ENCODE measurements at places on chromosomes 3 and 15.

DNA sequence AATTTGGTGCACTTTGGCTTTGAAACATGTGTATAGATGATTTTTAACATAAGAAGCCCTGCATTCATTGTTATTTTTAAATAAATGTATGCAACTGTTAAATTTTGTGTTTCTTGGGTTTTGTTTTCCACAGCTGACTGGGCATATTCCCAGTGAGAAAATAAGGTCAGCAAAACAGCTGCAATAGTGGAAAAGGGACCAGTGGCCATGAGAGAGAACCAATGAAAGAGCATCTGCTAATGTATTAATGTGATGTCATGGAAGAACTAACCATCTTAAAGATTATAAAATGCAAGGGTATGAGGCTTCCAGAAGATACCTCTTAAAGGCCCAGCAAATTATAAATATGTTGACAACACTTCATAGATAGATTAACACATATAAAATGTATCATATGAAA is 31.0 kb upstream of the KBTBD12 start:
- no peak for DNase-seq

GRCh38 chr3:45683417-45684326 is 5.5 kb upstream of the SACM1L start:
- no peak for DNase-seq

DNA sequence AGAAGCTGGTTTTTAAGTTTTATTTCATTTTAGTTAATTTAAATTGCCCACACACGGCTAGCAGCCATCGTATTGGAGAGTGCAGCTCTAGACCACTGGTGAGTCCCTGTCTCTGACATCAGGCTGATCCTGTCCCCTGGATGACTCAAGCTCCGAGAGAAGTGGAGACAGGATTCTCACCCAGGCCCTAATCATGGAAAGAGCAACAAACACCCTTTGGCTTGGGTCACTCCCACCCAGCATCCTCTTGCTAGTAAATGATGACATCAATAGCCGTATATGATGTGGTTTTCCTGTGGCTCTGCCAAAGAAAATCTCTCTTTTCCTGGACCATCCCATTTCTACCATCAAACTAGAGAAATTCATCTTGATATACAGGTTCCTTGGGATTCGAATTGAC is 182.2 kb downstream of the NTRK3 start:
- DNase-seq, result no peak

DNA sequence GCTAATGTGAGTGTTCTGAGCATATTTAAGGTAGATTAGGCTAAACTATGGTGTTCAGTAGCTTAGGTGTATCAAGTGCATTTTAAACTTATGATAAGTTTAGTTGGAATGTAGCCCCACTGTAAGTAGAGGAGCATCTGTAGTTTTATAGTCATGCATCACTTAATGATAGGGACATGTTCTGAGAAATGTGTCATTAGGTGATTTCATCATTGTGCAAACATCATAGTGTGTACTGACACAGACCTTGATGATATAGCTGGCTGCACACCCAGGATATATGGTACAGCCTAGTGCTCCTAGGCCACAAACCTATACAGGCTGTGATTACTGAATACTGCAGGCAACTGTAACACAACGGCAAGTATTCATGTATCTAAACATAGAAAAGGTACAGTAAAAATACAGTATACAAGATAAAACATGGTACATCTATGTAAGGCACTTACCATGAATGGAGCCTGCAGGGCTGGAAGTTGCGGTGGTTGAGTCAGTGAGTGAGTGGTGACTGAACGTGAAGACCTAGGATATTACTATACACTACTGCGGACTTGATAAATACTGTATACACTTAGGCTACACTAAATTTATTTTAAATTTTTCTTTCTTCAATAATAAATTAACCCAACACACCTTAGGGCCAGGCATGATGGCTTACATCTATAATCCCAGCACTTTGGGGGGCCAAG is 17.9 kb downstream of the DNAH1 start:
- DNase-seq, result no peak

DNA sequence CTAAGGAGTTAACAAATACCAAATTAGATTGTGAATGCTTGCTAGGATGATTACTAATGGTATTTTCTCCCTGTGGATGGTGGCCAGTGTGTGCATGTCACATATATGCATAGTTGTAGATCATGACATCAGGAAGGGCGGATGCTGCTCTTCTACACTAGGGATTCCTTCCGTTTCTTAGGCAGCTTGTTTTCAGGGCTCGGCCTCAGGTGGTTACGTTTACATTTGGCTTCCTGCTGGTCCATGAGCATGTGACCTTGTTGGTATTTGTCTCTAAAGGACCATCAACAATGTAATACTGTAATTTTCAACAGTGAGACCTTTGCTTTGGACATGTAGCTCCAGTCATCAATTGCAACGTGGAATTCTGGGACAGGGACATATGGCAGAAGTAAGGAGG is 221.4 kb downstream of the NR1D2 start:
- DNase-seq, result no peak

DNA sequence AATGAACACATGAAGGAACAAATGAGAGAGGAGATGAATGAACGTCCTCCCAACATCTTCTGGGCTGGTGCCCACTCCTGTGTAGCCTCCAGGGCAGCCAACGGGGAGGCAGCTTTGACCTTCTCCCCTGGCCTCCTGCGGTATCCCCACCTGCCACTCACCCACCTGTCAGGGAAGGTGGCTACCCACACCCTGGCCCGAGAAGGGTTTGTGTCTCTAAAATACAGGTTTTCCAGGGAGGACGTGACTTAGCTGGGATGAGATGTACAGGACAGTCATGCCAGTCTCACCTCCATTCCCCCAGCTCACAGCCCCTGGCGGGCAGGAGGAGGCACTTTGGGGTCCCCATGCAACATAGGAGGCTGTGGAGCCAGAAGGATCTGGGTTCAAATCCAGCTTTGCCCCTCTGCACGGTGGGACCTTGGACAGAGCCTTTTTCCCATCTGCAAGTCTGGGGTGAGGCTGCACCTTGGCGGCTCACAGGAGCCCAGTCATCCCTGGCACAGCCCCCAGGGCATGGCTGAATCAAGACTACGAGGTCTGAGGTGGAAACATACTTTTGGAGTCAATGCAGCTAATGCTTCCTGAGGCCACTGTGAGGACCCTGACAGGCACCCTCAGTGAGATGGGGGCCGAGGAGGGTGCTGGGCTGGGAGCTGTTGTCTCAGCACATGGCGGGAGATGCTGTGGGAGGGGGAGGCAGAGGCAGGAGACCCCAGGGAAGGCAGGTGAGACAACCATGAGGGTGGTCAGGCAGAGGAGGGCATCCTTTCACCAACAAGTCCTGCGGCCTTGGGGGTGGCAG is 11.1 kb upstream of the PLXND1 start:
- DNase-seq, result no peak

- no peak for DNase-seq
These were observed 26.3 kb upstream of the EDEM1 start for GRCh38 chr3:5160940-5161858.

- peak; percentile 20 for DNase-seq
These were observed 15.3 kb downstream of the SPCS1 start for GRCh38 chr3:52721002-52721729.

DNA sequence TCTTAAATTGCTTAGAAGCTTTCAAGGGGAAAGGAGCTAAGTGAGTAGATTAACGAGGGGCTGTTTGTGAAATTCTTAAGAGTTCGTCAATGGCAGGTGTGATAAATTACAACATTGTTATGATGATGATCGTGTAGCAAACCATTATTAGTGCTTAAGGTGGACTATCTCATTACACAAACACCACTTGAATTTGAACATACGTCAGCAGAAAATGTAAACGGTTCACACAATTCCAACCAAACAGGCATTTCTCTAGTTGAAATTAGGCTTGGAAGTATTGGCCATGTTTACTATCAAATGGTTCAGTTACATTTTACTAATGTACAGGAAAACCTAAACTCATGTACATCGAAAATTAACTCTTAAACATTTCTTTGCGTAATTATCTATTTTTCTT is 102.8 kb downstream of the PYDC2 start:
- no peak for DNase-seq

DNA sequence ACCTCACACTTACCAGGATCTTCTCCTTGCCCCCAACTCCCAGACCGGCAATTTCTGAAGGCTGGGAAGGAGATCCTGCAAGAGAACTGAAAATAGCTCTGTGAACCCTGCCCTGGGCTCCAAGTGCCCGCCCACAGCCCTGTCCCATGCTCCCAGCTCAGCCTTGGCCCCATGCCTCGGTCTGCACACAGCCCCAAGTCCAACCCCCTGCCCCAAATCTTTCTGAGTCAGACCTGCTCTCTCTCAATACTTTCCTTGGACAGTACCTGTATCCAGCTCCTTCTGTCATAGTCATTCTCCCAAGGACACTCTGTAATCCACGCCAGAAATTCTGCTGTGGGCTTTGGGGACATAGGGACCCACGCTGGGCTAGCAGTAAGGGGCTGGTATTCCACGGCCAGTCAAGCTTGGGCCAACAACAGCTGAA is 6.3 kb upstream of the SMAD3 start:
- no peak for DNase-seq

- DNase-seq, result no peak
These were observed 86.9 kb downstream of the PEX5L start for GRCh38 chr3:179949869-179950268.

DNA sequence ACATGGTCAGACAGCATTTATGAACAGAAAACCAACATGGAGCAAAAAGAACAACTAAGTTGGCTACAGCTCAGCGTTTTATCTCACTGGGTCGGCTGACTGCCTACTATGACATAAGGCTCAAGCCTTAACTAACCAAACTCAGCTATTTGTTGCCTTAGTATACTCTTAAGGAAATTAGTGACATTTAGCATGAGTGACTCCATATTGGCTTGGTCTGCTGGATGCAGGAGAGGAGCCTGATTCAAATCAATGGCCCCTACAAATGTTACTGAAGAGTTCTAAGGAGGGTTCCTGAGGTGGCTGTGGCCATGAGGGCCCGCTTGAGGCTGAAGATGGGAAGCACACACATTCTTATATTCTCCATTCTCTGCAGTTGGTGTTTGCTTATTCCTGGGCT is 20.1 kb upstream of the ALDH1L1 start:
- DNase-seq, result no peak

GRCh38 chr15:71078506-71079207 is 36.6 kb upstream of the THSD4 start:
- DNase-seq, result no peak

- DNase-seq, result no peak
These were observed 34.7 kb downstream of the ADAMTS9 start for GRCh38 chr3:64653101-64653500.

DNA sequence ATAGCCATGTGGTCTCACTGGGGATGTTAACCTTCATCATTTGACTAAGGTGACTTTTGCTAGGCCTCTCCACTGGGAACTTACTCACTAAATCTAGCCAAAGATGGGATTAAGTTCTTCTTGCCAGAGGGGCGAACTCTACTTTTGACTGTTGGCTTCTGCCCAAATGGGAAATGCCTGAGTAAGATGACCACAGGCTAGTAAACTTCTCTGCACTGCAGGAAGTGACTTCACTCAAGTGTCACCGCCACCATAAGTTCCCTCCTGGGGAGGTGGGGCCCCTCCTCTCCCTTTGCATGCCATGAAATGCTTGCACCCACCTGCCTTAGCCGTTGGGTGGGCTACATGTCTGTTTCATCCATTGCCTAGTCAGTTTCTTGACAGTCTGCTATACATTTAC is 388.3 kb downstream of the FEZF2 start:
- no peak for DNase-seq

DNA sequence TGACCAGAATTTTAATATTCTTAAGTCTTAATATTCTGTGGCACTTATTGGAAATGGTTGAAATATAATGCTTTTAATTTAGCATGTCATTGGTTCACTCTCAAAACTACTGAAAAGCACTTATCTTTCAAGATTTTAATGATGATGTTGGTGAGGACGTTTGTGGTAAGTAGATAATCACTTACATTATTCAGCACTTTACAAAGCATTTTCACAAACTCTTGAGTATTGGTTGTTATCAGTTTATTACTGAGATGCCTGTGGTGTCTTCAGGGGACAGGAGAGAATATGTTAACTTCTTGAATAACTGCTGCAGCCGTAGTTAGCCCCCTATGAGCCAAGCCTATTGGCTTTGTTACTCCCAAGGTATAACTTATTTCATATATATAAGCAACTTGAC is 15.2 kb downstream of the TGFBR2 start:
- no peak for DNase-seq

DNA sequence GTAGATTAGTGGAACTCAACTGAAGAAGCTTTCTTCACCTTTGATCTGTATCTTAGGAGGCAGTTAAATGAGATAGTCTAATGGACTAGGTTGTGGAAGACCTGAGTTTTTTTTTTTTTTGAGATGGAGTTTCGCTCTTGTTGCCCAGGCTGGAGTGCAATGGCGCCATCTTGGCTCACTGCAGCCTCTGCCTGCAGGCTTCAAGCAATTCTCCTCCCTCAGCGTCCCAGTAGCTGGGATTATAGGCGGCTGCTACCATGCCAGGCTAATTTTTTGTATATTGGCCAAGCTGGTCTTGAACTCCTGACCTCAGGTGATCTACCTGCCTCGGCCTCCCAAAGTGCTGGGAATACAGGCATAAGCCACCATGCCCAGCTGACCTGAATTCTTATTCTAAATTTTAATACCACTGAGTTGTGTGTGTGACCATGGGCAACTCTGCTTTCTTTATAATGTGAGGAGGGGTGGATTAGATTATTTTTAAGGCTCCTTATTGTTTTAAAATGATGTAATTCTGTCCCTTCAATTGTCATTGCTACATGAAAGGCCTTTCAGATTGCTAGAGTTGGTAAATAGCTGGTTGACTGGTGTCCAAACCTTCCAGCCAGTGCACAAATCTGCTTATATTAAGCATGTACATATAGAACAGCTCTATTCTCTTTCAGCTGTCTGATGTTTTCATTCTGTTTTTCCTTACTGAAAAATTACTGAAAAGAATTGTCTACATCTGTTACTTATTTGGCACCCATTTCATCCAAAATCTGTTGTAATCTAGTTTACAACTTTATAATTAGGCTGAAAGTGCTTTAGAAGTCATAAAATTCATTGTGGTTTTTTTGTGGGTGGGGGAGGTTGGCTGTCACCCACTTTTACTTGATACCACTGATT is 2.3 kb downstream of the LNP1 start:
- no peak for DNase-seq

- no peak for DNase-seq
These were observed 2.2 kb downstream of the SECISBP2L start for GRCh38 chr15:49044002-49044401.

- peak; percentile 9 for DNase-seq
These were observed 19.1 kb upstream of the TM4SF18 start for GRCh38 chr3:149352556-149352955.

GRCh38 chr3:195169011-195169649 is 101.8 kb downstream of the XXYLT1 start:
- no peak for DNase-seq

GRCh38 chr3:142053835-142054234 is 95.5 kb downstream of the TFDP2 start:
- DNase-seq, result no peak

DNA sequence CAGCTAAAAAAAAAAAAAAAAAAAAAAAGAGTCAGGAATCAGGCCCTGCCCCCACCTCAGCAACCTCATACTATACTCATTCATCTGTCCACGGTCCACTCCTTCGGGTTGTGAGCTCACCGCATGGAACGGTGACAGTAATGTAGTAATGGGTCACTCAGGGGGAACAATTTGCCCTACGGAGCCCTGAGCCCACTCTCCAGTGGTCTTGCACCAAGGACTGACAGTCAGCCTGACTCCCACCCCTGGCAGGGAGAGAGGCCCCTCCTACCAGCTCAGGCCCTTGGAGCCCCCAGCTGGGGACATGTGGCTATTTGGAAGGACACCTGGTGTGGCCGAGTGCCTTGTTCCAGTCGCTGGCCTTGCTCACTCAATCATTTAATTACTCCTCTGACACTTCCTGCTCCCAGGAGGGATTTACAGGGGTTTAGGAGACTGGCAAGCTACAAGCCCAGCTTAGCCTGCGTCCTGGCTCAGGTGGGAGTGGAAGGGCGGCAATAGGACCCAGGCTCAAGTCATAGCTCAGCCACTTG is 19.9 kb upstream of the CACNA2D2 start:
- DNase-seq, result no peak
